Activated T-cell treated with anti-CD3 and anti-CD28 coated beads for 4 hours (primary cell): ENCODE measurements at places on chromosomes 6 and 20.

GRCh38 chr6:75065523-75065922 lies 140.3 kb downstream of the COL12A1 start:
- no peak for DNase-seq

GRCh38 chr20:53723621-53724020 lies 130.0 kb upstream of the ZNF217 start:
- no peak for DNase-seq

- DNase-seq = no peak
Observed at GRCh38 chr6:126805861-126806260, 312.6 kb upstream of the RSPO3 start.

GRCh38 chr6:7147051-7147671 lies 39.4 kb downstream of the RREB1 start:
- DNase-seq = no peak

DNA sequence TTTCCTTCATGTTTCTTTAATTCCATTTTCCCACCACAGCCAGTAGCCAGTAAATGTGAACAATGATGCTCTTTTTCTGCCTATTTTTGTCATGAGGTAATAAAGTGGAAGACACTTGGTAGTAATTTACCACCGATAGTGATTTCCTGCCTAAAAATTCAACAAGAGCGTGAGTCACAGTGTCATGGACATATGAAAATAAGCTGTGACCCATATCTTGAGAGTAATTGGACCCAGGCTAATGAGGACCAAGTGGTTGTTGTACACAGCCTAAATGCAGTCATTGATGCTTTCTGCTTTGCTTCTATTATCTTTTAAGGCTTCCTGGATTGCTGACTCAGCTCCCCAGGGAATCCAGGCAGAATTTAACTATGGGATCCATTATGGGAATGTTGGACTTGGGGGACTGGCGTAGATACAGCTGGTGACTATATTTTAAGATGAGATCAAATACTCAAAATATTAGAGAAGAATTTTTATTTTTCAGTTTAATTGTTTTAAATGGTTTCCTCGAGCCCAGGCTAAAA lies 265.9 kb upstream of the FERMT1 start:
- DNase-seq = no peak

GRCh38 chr6:31663126-31663960 lies 1.5 kb downstream of the GPANK1 start:
- DNase-seq = no peak

DNA sequence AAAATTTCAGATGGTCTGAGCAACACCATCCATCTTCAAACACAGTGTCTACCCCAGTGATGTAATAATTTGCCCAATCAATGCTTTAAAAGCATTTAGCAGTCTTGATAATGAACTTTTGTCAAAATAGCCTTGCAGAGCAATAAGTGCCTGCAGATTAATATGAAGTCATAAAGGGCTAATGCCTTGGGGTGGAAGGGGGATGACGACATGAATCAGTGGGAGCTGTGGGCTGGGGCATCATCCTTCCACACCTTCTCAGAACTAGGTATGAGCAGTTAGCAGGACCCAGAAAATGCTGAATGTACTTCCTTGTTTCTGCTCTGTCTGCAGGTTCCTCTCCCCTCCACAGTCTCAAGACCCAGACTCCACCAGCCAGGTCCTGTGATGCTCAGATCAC lies 166.2 kb upstream of the MAFB start:
- DNase-seq = no peak
